ENCODE measurements at places on chromosomes 3 and 15.

DNA sequence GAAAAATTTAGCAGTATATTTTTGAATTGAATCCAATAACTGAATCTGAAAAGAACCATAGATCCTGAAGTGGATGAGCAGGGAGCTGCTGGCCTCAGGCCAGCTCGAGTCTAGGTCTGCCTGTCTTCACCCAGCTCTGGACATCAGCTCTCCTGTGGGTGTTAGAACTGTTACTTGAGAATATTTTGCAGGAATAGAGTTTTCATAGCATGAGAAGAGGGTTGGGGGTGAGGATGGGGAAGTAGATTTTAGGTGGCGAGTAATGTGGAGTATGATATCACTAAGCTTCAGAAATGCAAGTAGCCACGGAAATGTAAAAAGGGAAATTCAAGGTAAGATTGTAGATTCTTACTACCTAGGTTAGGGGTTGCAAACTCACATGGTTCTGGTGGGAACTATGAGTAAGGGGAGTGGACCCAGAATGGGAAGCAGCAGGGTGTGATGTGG is 6.2 kb downstream of the RAB8B start:
- no peak for DNase-seq

DNA sequence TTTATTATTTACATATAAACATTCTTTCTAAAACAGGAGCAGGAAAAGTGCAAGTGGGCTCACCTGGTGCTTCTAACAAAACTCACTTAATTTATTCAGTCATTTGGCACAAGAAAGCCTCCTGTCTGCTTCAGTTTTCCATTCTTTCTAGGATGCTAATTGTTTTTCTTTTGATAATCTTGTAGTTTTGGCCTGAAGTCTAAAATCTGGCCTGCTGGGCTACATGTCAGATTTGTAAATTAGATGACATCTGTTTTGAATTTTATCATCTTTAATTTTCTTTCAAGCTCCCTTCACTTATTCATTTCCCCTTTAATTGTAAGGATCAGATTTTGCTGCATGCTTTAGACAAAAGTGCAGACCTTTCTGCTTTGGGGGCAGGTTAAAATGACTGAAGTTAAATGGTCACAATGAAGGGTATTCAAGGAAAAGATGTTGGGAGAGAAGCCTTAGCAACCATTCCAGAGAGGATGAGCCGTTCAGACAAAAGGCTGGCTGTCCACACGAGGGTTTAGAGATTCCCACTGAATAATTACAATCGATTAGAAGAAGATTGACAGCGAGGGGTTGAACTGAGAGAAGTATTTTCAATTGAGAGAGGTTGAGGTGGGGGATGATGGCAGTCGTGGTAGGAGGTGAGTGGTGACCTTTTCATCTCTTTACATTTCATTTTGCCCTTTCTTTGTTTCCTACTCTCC is 59.9 kb upstream of the PTX3 start:
- DNase-seq = no peak

GRCh38 chr15:45773149-45773548 is 138.3 kb downstream of the SQOR start:
- DNase-seq = no peak

GRCh38 chr15:73984208-73984979 is 7.7 kb downstream of the STOML1 start:
- no peak for DNase-seq

GRCh38 chr15:38150148-38150547 is 102.5 kb upstream of the SPRED1 start:
- DNase-seq = no peak

GRCh38 chr3:122235147-122235546 is 51.7 kb downstream of the CASR start:
- no peak for DNase-seq

DNA sequence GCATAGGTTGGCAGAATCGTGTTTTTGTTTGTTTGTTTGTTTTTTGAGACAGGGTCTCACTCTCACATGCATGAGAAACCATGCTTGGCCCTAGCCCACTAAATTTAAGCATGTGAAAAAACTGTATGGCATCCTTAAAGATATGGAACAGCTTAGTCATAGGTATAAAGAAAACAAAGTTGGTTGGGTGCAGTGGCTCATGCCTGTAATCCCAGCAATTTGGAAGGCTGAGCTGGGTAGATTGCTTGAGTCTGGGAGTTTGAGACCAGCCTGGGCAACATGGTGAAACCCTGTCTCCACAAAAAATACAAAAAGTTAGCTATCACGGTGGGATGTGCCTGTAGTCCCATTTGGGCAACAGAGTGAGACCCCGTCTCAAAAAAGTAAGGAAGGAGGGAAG is 25.2 kb downstream of the EXD1 start:
- DNase-seq = no peak

DNA sequence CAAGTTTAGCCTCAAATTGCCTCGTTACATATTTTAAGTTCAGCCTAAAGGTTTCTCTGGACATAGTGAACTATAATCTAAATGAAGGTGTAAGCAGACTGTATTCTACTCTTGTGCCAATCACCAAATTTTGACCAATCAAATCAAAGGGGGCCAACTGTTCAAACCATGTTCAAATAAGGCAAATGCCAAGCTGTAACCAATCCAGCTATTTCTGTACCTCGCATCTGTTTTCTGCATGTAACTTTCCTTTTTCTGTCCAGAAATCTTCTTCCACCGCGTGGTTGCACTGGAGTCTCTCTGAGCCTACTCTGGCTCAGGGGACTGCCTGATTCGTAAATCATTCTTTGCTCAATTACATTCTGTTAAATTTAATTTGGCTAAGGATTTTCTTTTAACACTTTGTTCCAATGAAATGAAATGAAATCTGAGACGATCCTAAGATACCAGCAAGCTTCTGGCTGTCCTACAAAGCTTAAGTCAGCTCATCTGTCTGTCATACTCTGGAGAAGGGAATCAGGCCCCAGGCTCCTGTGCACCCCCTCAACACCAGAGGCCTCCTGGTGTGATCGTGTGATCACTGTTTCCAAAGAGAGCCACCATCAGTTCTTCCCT is 53.2 kb upstream of the ZNF148 start:
- DNase-seq = no peak
